ENCODE measurements at places on chromosomes 7 and 10.

DNA sequence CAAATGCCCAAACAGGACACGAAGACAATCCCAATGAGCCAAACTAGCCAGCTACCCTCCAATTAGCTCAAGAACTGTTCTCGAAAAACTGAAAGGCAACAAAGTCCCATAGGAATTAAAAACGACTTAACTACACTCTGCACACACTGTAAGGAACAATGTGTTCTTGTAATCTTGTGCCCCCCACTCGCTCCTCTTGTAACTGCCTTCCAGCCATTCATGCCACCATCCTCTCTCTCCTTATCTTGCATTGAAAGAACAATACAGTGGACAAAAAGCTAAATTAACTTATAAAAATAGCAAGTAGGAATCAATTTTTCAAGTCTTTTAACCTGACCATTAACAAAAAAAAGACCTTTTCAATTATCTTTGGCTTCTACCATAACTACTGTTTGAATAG, 2.9 kb downstream of the CYTH3 start:
- no peak for DNase-seq

DNA sequence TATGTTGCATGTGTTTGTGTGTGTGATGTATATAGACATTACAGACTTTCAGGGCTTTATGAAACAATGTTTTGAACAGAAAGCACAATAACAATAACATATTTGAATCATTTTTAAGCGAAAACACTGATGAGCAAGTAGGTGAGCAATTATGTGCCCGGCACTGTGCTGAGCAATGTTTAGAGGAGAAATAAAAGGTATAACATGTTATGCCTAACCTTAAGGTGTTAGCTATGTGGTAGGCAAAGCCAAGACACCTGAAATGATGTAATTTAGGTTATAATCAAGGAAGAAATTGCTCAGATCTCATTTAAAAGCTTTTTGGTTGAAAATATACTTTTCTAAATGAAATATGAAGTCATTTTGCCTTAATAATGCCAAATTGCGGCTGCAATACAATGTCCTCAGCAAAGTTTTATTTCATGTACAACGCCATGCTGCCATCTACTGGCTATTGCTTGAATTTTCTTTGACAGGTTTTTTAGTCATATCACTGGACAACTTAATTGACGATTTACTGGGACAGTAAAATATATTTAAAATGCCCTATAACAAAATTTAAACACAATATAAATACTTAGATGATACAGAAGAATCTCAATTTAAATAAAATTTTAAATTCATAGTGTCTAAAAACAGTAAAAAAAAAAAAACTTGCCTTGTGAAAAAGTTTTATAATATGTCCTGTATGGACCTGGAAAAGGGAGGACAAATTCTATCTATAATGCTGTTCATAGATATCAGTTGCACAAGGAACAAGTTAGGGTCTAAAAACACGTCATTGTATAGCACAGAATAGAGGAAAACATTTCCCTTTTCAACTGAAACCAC, 131.1 kb upstream of the CDK1 start:
- no peak for DNase-seq

- no peak for DNase-seq
Measured at GRCh38 chr7:130279286-130279685, 12.6 kb downstream of the CPA2 start.

- no peak for DNase-seq
Measured at GRCh38 chr10:118997379-118997778, 32.1 kb upstream of the NANOS1 start.

GRCh38 chr10:4909118-4909517, 54.1 kb upstream of the AKR1C1 start:
- no peak for DNase-seq

DNA sequence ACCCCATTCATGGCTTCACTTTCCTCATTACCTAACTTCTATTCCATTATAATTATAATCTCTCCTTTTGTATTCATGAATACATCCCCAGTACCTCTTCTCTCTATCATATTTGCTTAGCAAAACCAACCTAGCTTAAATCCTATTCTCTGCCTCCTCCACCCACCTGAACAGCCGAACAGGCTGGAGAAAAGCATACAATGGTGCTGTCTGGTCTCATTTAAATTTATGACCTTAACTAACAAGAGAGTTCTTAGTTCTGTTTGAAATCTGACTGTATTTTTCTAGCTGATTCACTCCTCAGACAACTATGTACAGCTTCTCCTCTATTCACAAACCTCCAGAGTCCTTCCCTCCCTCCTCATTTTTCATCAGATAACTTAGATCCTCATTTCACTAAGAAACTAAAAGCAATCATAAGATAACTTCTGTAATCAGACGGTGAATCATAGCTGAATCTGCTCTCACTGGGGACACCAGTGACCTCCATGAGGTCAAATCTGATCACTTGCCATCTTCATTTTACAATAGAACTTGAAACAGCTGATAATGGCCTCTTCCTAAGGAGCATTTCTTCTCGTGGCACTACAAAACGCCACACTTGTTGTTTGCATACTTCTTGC, 233.9 kb upstream of the AOAH start:
- no peak for DNase-seq

- DNase-seq = no peak
Measured at GRCh38 chr7:2112261-2113198, 120.2 kb downstream of the MAD1L1 start.

DNA sequence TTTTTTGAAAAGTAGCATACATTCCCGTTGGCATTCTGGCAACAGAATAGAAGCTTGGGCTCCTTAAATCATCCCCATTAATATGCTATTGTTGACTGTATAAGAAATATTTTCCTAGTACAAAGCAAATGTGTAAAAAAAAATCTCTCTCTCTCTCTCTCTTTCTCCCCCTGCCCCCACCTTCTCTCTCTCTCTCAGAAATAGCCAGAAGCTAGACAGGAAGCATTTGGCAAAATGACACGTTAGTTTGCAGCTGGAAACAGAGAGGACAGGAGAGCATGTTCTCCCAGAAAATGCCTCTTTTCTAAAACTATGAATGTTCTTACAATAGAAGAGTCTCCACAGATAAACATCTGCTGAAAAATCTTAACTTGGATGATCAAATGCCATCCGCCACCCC, 59.6 kb upstream of the AKR1E2 start:
- no peak for DNase-seq
